ENCODE measurements at places on chromosomes 16 and 17.

DNA sequence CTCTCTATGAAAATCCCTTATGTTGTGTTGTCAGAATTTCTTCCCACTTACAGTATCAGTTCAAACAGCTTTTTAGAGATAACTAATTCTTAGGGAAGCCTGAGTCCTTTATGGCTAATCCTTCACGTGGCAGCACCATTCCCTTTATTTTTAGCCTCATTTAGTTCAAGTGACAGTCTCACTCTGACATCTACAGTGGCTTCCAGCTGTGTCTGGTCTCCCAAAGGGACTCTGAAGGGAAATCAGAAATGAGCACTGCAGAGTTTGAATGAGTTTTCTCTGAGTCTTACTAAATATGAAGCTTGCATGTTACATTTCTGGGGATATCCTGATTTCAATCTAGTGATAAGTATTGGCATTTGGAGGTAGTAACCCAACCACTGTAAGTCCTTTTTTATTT lies 1104.1 kb downstream of the CDH11 start:
- peak; percentile 20 for DNase-seq

- DNase-seq = no peak
Measured at GRCh38 chr16:82470016-82470415, 156.8 kb upstream of the CDH13 start.

- DNase-seq = no peak
Measured at GRCh38 chr17:51189628-51190027, 23.4 kb downstream of the NME2 start.

DNA sequence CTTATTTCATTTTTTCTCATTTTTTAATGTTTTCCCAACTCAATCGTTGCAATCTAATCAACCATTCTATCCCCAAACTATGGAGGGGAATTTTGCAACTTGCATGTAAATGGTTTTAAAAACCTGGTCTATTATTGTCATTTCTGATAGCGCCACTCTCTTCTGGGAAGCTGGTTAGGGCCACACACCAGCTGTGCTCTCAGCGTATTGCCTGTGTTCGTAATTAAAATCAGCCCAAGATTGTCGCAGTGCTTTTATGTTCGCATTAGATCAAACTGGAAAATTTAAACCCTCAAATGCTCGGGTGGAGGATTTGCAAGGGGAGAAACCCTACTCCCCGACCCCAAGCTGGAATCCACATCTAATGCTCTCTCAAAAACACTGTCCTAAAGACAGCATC lies 123.5 kb upstream of the CACNG5 start:
- DNase-seq = no peak

- no peak for DNase-seq
Measured at GRCh38 chr16:77987810-77988209, 34.5 kb upstream of the CLEC3A start.

DNA sequence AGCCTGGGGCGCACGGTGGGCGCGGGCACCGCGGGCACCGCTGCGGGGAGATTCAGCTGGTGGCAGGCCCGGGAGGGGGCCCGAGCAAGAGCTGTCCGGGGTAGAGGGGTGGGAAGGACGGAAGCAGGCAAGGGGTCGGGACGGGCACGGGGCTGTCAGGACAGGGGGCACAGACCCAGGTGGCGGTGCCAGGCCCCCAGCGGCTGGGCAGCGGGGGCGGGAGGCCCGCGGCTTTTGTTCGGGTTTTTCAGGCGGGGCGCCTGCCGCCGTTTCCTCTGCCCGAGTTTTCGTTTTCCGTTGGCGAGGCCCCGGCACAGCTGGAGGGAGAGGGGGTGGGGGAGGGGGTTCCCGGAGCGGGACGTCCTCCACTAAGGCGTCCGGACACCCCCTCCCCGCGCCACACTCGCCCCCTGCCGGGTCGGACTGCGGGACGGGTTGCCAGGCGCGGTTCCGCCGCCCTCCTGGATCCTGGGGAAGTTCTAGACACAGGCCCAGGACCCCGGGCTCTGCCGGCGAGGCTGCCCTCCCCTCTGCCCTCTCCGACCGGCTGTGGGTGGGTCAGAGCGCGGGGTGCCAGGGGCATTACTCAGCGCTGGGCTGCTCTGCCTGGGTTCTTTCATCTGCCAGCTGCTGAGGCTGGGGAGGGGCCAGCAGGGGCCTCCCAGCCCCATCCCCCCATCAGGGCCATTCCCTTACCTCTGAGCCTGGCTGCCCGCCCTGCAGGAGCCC lies 543 bp downstream of the ARHGAP23 start:
- peak; percentile 58 for DNase-seq

- no peak for DNase-seq
Measured at GRCh38 chr16:46688101-46688653, 801 bp downstream of the VPS35 start.

- no peak for DNase-seq
Measured at GRCh38 chr17:27559506-27560481, 71.2 kb upstream of the LGALS9 start.

DNA sequence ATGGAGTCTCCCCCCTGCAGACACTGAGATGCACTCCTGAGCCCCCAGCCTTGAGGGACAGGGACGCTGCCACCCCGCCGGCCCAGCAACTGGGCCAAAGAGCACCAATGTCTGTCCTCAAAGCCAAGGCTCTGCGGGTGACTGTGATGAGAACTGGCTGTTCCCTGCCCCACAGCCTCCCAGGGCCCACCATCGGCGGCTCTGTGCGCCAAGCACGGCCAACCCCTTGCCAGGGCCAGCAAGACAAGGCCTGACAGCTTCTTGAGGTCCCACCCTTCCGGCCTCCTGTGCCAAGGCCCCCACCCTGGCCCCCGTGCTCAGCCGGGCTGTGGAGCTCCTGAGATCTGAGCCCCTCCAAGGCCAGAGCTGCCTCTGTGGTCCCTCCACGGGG lies 34.2 kb upstream of the PABPN1L start:
- no peak for DNase-seq

DNA sequence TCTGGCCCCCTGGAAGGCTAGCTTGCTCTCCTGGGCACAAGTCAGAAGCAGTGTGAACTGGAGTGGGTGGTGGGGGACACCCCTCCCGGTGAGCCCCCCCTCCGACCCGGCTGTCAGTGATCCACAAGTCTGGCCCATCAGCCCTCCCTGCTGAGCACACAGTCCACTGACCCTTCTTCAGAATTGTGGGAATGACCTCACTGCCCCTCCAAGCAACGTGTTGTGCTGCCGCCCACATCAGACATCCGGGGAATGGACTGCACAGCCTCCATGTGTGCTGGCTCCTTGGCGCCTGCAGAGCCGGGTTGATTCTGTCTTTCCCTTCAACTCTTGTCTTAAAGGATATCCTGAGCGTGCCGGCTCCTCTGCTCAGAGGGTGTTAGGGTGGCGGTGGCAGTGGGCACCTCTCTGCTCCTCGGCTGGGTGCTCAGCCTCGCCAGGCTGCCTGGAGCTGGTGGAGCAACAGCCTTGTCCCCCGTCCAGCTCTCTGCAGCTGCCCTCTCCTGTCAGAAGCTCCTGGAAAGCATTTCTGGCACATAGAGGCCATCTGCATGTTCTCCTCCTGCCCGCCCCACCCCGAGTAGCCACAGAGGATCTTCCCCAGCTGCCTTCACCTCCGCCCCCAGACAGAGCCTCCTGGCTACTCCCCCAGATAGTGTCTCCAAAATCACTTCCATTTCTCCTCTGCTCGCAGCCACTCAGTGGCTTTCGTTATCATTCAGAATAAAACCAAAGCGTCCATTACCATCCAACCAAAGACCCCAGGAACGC lies 19.8 kb downstream of the NPTX1 start:
- no peak for DNase-seq

- DNase-seq = peak; percentile 92
Measured at GRCh38 chr17:17877529-17878358, 41.0 kb upstream of the SREBF1 start.

- no peak for DNase-seq
Measured at GRCh38 chr17:37772982-37773381, 28.1 kb upstream of the HNF1B start.

DNA sequence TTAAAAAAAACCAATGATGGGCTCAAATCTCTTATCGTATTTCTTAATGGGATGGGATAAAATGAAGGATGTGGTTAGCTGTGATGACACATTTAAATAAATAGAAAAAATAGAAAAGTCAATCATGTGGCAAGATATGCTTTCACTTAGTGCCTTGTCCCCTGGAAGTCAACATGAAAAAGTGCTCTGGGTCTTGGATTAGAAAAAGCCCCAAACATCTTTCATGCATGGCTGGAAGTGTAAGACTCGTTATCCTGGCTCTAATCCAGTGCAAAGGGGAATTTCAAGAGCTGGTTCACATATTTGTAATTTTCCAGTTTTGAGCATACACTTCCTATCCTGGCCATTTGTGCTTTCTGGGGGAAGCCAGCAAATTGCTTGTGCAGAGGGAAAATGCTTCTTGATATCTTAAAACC lies 160.9 kb downstream of the MAP2K6 start:
- DNase-seq = peak; percentile 43

GRCh38 chr17:50272711-50273653 lies 1.3 kb upstream of the TMEM92 start:
- DNase-seq = peak; percentile 87

- DNase-seq = no peak
Measured at GRCh38 chr16:25060920-25061319, 45.8 kb upstream of the ARHGAP17 start.

DNA sequence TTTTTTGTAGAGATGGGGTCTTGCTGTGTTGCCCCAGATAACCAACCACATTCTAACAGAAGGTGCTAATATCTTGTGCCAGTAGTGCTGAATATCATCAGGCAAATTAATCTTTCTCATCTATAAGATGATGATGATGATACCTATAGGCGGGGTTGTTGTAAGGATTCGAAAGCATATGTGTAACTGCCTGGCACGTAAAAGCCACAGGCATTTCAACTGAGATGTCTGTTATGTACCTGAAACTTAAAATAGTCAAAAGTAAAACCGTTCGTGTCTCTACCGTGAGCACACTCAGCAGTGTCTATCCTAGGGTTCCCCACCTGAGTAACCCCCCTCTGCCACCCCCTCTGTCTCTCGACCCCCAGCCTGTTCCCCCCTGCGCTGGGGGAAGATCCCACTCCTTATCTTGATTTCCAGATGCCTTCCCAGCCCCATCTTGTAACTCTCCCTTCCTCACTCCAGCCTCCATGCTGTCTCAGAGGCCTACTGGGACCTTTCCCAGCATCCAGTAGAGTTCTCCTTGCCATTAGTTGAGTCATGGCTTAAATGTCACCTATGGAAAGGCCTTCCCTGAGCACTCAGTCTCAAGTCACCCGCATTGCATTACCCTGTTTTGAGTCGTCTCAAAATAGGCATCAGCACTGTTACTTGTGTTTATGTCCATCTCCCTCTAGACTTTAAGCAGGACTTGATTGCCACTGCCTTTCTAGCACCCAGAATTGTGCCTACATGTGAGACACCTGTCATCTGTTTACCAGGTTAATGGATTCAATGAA lies 34.1 kb downstream of the CDRT15 start:
- no peak for DNase-seq

- DNase-seq = no peak
Measured at GRCh38 chr17:64732336-64733006, 70.4 kb upstream of the SMURF2 start.

DNA sequence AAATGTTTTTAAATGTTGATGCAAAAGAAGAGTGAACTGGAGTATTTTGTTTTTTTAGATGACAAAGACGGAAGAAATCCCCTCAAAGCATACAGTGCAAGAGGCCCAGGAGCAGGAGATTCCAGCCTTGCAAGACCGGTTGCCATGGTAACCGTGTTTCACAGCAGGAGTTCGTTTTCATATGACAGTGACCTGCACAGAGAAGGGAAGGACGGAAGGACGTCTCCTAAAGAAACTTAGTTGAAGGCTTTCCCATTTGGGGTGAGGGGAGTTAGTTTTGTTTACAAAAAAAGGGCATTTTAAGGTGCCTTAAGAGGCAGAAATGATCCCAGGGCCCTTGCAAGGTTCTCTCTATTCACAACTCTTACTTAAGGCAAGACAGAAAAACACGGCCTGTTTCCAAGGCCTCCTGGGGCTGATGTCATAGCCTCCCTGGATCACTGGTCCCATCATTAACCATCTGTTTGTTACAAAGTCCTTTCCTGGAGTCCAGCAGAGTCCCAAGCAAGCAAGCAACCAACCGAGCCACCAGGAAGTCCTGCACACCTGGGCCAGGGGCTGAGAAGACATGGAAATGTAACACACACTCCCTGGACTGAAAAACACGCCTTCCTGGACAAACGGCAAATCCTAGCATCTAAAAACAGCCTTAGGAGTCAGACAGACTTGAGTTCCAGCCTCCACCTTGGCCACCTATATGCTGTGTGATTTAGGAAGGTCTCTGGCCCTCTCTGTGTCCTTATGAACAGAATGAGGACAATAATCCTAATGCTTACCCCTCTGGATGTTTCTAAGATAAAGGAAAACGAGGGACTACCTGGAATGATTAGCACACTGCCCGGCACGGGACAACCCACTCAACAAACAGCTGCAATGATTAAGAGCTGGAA lies 30.3 kb upstream of the RPH3AL start:
- DNase-seq = peak; percentile 91

- no peak for DNase-seq
Measured at GRCh38 chr17:64171041-64171440, 41.1 kb upstream of the ERN1 start.

DNA sequence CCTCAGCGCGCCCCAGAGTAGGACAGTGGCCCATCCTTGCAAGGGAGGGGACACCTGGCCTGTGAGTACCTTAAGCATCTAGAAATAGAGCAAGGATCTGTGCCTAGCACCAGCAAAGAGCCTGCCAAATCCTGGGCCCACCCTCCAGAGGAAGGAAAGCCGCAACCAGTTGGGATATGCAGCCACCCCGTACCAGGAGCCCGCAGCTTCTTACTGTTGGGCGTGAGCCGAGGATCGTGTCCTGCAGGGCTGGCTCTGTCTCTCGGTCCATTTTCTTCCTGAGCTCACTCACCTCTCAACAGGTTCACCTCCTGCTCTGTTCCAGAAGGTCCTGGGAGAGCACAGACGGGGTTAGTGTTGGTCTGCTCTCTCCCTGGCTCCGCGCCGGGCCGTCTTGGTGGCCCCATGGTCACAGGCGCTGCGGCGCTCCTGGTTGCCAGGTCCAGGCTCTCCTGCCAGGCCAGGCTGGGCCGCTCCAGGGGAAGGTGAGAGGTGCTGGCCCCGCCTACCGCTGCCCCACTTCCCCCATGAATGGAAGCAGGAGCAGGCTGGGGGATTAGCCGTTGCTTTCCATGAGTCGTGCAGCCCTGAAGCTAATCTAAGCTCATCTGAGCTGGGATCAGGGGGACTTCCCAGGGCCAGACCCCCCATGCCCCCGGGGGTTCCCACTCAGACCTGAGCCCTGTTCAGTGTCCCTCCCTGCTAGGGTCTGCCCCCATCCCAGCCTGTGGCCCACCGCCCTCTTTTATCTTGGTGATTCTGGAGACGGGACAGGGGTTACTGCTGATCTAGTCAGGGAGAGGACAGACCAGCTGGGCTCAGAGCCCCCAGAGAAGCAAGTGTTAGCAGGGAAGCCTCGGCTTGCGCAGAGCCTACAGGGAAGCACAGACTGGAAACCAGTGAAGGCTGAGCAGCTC lies 12.7 kb downstream of the ENDOV start:
- DNase-seq = peak; percentile 69

Data from neural progenitor cell (in vitro differentiated cells).